RCC 7860 (cell line): ENCODE measurements at places on chromosomes 12 and 14.

DNA sequence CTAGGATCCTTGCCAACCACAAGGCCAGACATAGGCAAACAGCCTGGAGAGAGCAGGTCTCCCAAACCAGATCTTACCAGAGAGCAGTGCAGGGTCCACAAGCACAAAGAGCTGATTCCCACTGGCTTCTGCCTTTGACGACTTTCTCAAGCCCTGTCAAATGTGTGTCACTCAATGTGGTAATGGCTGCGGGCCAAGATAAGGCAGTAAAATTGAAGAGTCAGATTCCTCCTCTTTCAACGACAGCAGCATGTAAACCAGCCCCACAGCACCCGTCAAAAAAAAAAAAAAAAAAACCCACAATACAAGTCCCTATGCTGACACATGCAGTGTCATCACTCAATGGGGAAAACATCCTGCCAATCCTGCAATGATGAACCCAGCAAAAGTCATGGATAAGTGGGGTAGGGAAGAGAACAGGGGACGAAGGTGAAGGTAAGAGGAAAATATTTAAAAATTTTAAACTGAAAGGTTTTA is at the start of gene STON2:
TSS of gene STON2 (minus strand) at position 123 of the 477 bp plus-strand sequence. CDS start 1,942 bp downstream, outside the sequence.
- DNase-seq: peak; percentile 83

- no peak for DNase-seq
Observed at GRCh38 chr12:132365226-132365625, 35.8 kb upstream of the GALNT9 start.

DNA sequence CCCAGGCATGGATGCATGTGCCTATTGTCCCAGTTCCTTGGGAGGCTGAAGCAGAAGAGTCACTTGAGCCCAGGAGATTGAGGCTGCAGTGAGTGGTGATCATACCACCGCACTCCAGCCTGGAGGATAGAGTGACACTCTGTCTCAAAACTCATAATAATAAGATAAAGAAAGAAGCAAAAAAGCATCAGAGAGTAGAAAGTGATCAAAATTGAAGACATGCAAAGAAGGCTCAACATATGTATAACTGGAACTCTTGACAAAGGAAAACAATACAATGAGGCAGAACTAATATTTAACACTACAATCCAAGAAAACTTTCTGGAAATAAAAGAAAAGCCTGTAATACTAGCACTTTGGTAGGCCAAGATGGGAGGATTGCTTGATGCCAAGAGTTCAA is 48.3 kb upstream of the COCH start:
- no peak for DNase-seq

GRCh38 chr14:99756796-99757195 is 36.4 kb upstream of the EML1 start:
- peak; percentile 40 for DNase-seq

DNA sequence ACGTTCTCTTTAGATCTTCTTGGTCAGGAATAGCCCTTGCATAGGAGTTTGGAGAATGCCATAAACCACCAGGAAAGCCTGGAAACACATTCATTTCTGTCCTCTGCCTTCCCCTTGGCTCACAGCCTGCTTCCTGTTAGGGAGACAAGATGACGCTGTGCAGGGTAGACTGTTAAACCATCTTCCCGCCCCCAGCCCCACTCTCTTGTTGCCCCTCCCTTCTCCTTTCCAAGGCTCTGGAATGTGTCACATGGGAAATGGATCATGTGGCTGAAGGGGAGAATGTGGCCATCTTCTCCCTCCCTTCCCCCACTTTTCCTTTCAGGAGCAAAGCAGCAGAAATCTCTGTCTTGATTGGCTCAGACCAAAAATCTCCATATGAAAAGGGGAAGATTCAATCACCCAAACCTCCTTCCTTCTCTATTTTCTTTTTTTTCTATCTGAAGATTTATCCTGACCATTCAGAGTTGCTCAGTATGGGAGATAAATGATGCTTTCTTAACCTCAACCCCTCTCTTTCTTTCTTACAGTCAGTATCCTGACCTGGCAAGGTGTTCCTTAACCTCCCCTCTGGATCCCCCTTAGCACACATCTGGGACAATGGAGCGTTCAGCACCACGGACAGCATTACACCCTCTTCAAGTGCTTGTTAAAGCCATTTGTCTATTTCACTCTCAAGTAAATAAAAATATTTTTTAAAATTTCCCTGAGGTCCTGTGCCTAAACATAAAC is 11.4 kb downstream of the GPR19 start:
- no peak for DNase-seq

GRCh38 chr12:26090836-26091510 is 33.9 kb downstream of the BHLHE41 start:
- DNase-seq: peak; percentile 54

- no peak for DNase-seq
Observed at GRCh38 chr12:57754411-57755193, at the start of gene MARCHF9. Gene MARCHF9, plus strand, starts transcription at chr12:57755103. Its CDS starts 426 bp downstream, at chr12:57755529.

GRCh38 chr12:94650143-94651056 is at the start of gene TMCC3:
Gene TMCC3, minus strand, starts transcription at chr12:94650557. Its CDS starts 127 bp downstream, at chr12:94650430.
- no peak for DNase-seq

GRCh38 chr14:92632546-92633273 is 115.7 kb downstream of the LGMN start:
- no peak for DNase-seq

DNA sequence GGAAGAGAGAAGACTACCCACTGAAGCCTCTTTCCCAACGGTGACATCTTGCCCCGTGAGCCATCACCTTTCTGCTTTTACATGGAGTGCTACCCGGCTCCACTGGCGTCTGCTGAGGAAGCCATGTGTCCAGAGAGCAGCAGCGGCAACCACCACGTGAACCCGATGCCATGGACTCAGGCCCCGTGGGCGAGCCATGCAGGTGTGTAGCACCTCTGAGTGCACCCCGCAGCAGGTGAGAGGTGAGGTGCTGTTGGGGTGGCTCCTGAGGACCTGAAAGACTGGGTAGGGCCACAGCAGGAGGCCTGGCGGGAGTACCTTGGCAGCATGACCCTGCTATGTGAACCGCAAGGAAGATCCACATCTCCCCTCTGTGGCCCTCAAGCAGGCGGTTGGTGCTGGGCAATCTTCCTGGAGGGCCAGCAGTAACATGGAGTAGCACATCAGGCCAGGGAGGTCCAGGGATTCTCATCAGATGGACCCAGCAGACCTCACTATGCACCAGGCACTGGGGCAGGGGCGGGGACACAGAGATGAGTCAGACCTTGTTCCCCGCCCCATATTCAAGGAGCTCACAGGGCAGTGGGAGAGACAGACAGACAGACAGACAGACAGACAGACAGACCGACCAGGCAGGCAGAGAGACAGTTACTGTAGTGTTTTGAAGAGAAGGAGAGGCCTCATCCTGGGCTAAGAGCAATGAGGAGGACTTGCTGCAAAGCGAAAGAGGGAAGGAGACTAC is 129.6 kb downstream of the PAPOLA start:
- DNase-seq: no peak

- no peak for DNase-seq
Observed at GRCh38 chr12:41970744-41971143, 173.9 kb downstream of the GXYLT1 start.

- DNase-seq: no peak
Observed at GRCh38 chr12:107318806-107319532, 225.6 kb upstream of the CRY1 start.

GRCh38 chr14:94024549-94024948 is 1.6 kb upstream of the OTUB2 start:
- no peak for DNase-seq

GRCh38 chr12:132343294-132344004 is 14.1 kb upstream of the GALNT9 start:
- no peak for DNase-seq

GRCh38 chr14:20657216-20658211 is 16.0 kb upstream of the OR6S1 start:
- DNase-seq: peak; percentile 10

DNA sequence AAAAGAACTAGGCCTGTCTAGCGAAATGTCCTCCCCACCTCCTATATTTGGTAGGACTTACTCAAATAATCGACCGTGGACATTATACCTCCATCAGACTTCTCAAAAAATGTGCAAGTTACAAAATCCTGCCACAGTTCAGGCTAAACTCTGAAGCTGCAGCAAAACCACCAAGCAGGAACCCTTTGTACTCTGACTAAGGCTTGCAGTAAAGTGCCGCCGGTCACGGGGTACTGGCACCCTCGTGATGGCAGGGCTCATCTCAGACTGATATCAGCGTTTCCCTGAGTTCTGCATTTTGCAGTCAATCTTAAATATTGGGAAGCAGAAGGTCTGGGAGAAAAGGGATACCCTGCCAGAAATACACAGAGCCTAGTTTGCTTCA is 17.1 kb downstream of the SLC11A2 start:
- no peak for DNase-seq

GRCh38 chr12:25236626-25237025 is 14.1 kb downstream of the KRAS start:
- DNase-seq: no peak

DNA sequence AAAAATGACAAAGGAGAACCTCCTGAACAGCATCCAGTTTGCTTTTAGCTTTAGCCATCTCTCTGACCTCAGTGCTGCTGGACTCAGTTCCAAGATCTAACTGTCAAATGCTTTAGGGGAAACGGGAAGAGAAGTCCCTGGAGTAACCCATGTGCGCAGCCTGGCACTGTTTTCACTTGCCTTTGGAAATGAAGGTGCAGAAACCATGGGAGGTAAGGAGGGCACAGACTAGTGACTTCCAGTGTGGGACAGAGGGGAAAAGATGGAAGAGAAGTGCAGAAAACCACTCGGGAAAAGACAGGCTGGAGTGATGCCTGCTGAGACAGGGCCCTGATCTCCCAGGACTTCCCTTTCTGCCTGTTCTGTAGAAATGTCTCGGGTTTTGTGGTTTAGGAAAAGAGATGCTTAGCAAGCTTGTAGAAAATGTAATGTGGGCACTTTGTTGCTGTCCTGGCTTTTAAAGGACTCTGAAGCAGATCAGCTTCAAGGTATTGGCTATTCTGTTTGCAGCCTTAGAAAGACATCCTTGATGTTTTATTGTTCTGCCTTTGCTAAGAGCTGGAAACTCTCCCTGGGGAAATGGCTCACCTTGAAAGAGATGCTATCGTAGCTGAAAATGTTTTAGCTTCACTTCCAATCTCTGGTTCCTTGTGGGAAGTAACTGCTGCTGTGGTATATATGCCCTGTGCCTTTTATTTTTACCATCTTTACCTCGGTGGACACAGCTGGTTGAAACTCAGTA is 124.6 kb upstream of the HIF1A start:
- no peak for DNase-seq

- no peak for DNase-seq
Observed at GRCh38 chr12:28958553-28959195, 190.4 kb upstream of the FAR2 start.

DNA sequence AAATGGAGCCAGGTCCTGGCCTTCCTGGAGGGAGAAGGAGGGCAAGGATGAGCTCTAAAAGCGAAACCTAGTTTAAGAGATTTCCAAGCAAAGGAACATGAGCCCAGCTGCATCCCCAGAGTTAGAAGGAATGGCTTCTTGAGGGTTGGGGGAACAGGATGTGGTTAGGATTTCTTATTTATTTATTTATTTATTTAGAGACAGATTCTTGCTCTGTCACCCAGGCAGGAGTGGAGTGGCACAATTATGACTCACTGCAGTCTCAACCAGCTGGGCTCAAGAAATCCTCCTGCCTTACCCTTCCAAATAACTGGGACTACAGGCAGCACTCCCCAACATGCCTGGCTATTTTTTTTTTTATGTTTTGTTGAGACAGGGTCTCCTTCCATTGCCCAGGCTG is 25.3 kb upstream of the TMEM106C start:
- no peak for DNase-seq

GRCh38 chr14:73757381-73757780 is 43.2 kb upstream of the PNMA1 start:
- no peak for DNase-seq

GRCh38 chr12:126966498-126966897 is 1300.5 kb upstream of the TMEM132C start:
- DNase-seq: no peak

DNA sequence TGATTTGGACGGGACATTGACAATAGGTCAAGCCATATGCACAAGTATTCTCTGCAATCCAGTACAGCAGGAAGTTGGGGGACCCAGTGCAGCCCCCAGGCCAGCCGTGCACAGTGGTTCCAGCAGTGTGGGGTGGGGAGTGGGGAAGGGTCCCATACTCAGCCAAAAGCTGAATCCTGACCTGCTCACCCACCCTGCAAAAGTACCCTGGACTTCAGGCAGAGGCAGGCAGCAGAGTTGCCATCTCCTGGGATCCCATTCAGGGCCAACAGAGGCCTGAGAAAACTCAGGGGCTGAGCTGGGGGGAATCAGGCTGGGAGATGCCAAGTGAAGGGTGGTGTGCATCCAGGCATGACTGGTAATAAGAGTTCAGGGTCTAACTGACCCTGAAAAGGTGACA is 83.9 kb downstream of the ALG10 start:
- no peak for DNase-seq

DNA sequence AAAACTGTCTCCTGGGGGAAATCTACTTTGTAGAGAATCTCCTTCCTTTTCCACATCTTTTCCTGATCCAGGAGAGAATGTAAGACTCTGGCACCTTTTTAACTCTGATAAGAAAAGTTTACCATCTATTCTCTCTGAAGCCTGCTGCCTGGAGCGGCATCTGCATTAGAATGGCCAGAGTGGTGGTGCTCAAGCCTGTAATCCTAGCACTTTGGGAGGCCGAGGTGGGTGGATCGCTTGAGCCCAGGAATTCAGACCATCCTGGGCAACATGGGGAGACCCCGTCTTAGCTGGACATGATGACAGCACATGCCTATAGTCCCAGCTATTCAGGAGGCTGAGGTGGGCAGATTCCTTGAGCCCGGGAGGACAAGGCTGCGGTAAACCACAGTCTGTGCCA is 1.4 kb upstream of the CHFR start:
- no peak for DNase-seq

DNA sequence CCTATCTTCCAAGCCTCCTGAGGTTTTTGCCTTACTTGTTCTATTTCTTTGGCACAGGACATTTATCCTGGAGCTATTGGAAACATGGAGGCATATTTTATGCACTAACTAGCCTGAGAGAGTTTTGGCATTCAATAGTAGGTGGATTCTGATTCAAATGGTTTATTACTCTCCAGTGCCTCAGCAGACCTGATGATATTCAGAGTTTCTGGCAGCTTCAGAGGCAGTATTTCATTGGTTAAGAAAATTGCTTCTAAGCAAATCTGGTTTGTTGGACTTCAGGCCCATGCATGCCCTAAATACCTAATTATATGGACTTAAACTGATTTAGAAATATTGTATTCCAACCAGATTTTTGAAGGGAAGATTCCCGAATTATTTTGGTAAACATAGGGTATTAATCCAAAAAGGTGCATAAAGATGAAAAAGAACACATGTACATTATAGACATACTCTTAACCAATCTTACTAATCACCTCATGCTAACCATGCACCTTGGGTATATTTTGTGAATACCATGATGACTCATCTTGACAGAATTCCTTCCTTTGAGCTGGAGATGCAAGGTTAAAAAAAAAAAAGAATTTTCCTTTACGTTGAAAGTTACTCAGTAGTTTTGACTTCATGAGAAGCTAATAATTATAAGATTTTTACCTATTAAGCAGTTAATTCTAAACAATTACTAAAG is 44.3 kb upstream of the KTN1 start:
- DNase-seq: peak; percentile 8

GRCh38 chr14:55845963-55846825 is 266.2 kb downstream of the KTN1 start:
- no peak for DNase-seq

GRCh38 chr12:27462151-27462694 is 15.7 kb downstream of the SMCO2 start:
- peak; percentile 21 for DNase-seq
